Activated CD4-positive, alpha-beta memory T cell treated with anti-CD3 and anti-CD28 coated beads for 36 hours (primary cell): ENCODE measurements at places on chromosomes 13 and 19. TPM values are rescaled to one million over a fixed set of nuclear protein-coding genes. Genes with fewer than 3 reads are reported as not detected.

- DNase-seq, result no peak
- H3K36me3 ChIP-seq, result no peaks in the 10 kb centered on the region
- no peak overlapping the region for H3K4me3 ChIP-seq
- peaks cover 12% of the 10 kb centered on the region for H3K27me3 ChIP-seq
- H3K4me1 ChIP-seq, result no peaks in the 10 kb centered on the region
Observed at GRCh38 chr19:55494172-55494761, 6.0 kb downstream of the SSC5D start.

- no peak overlapping the region for H3K27ac ChIP-seq
- peaks cover 28% of the 10 kb centered on the region for H3K4me1 ChIP-seq
- no peak for DNase-seq
- H3K36me3 ChIP-seq, result no peaks in the 10 kb centered on the region
- H3K4me3 ChIP-seq, result no peak overlapping the region
- H3K27me3 ChIP-seq, result peaks cover 2% of the 10 kb centered on the region
Observed at GRCh38 chr19:2558543-2558942, 82.6 kb downstream of the GADD45B start.

DNA sequence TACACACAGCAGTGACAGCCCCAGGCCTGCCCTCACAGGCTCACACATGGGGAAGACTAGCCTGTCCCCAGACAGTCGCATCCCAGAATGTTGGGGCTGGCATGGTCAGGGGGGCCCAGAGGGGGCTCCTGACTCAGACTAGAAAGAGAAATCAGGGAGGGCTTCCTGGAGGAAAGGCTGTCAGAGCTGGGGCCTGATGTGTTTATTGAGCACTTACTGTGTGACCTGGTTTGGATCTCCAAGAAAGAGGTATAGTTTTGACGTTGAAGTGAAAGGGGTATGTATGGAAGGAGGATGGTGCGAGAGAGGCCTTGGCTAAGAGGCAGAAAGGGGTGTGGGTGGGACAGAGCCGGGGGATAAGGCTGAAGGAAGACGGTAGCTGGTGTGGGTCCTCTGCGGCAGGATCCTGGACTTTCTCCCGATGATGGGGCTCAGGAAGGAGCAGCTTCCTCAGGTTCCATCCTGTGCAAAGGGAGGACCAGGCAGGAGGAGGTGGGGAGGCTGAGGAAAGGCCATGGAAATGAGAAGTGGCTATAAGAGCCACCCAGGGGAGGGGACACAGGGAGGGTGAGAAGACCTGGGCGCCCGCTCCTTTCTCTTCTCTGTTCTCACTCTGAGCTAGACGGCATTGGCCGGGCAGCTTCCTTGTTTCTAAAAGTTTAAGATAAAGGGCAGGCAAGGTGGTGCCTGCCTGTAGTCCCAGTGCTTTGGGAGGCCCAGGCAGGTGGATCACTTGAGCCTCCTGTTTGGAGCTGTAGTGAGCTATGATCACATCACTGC, 16.1 kb upstream of the BCL3 start:
- H3K27ac ChIP-seq, result no peak overlapping the region
- no peak overlapping the region for H3K4me3 ChIP-seq
- no peak for DNase-seq
- no peaks in the 10 kb centered on the region for H3K36me3 ChIP-seq
- H3K27me3 ChIP-seq, result no peaks in the 10 kb centered on the region
- peaks cover 17% of the 10 kb centered on the region for H3K4me1 ChIP-seq

- DNase-seq, result no peak
- H3K27me3 ChIP-seq, result peaks cover 8% of the 10 kb centered on the region
- no peak overlapping the region for H3K4me3 ChIP-seq
- no peak overlapping the region for H3K27ac ChIP-seq
Observed at GRCh38 chr13:106468744-106469590, 66.5 kb downstream of the EFNB2 start.

DNA sequence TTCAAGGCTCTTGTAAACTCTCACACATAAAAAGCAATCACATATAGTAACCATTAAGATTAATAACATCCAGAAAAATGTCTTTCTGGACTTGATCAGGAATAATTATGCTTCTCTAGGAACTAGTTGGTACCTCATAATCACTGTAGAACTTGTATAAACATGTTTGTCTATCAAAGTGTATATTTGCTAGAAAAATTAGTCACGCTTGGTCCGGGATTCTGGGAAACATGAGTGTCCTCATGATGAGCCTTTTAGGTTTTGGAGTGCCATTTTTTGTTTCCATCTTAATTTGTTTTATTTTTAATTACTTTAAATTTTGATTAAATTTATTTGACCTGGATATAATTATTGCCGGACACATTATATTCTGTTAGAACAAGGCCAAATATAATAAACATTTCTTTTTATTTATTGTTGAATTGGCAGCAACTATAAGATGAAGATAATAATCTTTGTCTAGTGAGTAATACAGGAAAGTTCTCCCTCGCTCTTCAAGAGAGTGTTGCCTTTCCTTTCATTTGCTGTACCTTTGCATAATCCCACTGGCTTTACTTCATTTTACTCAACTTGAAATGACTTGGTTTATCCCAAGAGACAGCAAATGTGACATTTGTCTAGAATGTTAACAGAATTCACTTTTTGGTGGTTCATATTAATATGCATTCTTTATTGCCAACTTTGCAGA, 207.0 kb downstream of the NALCN start:
- no peak overlapping the region for H3K27ac ChIP-seq
- no peaks in the 10 kb centered on the region for H3K27me3 ChIP-seq
- no peak for DNase-seq
- no peak overlapping the region for H3K4me3 ChIP-seq

The ZNF878 gene
- total RNA-seq, result 0.57 TPM

The SH3GL1 gene
- total RNA-seq, result 42.0 TPM

The RLN3 gene
- total RNA-seq, result not detected

The ZNF527 gene
- 4.4 TPM for total RNA-seq

The CEACAM4 gene
- total RNA-seq, result not detected

The PPM1N gene
- total RNA-seq, result 3.6 TPM
